ENCODE measurements at places on chromosomes 11 and 22.

DNA sequence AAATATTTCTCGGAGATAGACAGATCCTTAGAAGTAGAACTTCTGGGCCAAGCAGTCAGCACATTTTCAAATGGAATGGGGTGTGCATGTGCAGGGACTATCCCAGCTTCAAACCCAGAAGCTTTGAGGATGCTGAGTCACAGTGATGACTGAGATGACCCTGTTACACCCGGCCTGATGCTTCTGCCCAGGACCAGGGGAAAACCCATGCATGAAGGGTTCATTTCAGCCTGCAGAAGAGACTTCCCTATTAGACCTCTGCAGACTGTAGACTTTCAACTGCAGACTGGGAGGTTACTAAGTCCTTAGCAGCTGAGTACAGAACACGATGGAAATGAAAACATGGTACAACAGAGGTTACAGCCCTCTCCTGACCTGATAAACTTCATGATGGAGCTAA lies 3.6 kb upstream of the OR2AT4 start:
- DNase-seq: no peak

- peak; percentile 27 for DNase-seq
Measured at GRCh38 chr11:1077033-1077416, 2.4 kb downstream of the MUC2 start.

DNA sequence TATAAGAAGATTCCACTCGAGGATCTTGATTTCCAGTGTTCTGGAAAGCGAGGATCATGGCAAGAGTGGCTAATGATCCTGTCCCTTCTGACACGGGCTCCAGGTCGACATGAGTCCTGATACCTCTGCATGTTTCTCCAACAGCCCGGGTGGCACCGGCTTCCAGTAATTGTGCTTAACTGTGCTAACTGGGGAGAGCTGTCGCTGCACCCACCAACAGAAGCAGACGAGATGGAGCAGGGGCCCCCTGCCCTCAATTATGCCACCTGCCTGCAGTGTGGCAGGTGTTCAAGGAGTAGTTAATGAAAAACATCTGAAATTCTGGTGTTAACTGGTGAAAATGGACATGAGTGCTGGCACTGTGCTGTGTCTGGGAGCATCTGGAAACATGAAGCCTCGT lies 6.2 kb downstream of the MRPL21 start:
- no peak for DNase-seq

DNA sequence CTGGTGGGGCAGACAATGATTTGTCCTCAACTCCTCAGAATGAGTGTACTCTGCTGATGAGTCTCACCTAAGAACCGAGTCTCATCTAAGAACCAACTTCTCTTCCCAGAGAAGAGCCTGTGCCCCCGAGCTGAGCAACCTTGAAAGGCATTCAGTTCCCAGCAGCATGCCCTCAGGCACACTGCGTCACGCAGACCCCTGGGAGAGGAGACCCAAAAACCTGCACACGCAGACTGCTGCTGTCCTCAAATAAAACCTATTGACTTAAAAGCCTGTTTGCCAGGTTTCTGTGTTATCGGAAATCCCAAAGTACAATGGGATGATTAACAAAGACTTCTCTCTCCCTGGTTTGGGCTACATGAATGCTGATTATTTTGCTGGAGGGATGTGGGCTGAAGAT lies 121.2 kb downstream of the C11orf58 start:
- no peak for DNase-seq

DNA sequence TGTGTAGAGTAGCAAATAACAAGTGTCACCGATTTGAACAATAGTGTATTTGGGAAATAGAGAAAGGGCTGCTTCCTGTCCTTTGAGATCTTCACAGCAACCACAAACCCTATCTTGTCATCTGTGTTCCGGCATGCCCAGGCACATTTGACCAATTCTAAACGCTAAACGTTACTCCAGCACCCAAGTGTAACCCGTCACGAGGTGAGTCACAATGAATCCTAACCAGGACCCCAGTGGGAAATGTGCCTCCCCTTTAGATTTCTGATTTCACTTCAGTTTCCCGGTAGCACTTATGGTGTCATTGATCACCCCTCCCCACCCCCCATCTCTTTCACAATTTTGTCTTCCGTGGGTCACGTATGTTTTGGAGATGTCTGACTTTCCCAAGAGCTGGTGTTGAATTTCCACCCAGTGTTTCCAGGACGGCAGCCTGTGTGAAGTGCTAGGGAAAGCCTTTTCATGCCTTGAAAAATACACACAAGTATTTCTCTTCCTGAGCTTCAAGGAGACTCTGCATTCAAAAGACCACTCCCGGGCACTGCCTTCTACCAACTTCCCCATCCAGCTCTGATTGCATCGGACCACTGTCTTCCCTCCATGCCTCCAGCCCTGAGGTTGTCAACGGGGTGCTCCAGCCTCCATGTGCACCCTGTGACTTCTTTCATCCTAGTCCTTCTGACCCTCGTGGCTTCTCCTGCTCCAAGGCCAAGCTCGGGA lies 10.5 kb upstream of the C11orf24 start:
- DNase-seq: no peak

GRCh38 chr22:46933040-46933930 lies 170.8 kb downstream of the TBC1D22A start:
- DNase-seq: no peak

GRCh38 chr11:75524665-75525432 lies 892 bp downstream of the GDPD5 start:
- DNase-seq: no peak

DNA sequence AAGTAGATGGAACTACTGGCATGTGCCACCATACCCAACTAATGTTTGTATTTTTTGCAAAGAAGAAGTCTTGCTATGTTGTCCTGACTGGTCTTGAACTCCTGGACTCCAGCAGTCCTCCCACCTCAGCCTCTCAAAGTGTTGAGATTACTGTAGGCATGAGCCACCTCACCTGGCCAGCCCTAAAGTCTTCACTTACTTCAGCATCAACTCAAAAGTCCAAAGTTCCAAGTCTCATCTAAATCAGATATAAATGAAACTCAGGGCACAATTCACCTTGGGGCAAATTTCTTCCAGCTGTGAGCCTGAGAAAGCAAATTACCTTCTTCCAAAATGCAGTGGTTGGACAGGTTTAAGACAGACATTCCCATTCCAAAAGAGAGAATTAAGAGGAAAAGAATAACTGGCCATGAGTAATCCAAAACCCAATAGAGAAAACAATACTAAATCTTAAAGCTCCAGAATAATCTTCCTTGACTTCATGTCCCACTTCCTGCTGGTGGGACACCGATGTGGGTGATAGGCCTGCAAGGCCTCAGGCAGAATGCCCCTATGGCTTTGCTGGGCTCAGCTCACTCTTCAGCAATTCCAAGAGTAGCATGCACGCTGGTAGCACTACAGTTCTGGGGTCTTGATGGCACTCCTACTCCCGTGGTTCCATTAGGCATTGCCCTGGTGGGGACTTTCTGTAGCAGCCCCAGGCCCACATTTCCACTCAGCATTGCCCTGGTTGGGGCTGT lies 50.3 kb downstream of the TUG1 start:
- no peak for DNase-seq

GRCh38 chr11:64684357-64684756 lies 38.6 kb downstream of the NRXN2 start:
- DNase-seq: no peak

- DNase-seq: no peak
Measured at GRCh38 chr11:64976651-64977050, 4.7 kb upstream of the MAJIN start.

GRCh38 chr11:65593518-65594414 lies 1.8 kb downstream of the KCNK7 start:
- DNase-seq: no peak

DNA sequence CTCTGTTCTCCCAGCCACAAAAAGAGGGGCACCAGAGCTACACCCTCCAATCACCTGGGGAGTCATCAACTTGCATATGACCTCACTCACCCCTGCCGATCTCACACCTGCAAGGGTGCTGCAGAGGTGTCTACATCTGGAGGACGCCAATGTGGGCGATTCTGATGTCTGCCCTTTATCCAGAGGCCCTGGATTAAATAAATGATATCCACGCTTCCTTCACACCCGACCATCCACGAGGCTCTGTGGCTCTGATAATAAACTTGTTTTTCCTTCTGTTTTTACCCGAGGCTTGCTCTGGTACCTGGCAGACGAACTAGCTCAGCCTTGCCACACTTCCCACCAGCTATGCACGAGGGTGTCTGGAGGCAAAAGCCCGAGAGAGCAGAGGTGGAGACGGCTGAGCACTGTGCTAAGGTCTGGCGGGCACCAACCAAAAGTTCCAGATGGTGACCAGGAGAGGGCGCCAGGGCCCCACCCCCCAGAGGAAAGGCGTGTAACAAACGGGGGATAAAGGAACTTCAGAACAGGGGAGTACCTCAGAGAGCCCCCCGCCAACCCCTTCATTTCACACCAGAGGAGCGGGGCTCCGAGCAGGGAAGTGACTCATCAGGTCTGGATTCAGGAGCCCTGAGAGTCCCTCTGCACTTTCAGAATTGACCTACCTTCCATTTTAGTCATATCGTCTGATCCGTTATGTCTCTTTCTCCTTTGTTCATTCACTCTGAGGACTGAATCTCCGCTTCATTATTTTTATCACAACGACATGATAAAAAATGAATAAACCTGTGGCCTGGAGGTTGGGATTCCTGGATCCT lies 13.5 kb downstream of the SCN3B start:
- DNase-seq: peak; percentile 57

- DNase-seq: no peak
Measured at GRCh38 chr22:33109514-33110430, 51.6 kb upstream of the SYN3 start.

- no peak for DNase-seq
Measured at GRCh38 chr22:34950489-34950888, 115.5 kb upstream of the ISX start.

GRCh38 chr22:17738386-17739128 lies 35.7 kb downstream of the BID start:
- DNase-seq: no peak

DNA sequence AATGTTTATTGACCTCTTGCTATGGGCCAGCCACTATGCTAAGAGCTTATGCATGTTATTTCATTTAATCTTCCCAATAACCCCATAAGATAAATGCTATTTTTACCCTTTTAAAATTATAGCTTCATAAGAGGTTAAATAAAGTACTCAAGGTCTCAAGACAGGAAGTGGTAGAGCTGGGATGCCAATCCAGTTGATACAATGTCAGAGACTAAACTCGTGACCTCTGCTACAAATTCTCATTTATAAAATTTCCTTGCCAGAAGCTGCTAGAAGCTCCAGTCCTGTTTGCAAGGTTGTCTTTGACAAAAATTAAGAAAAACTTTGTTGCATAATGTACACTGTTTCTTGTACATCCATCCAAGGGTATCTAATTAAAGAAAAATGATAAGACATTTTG lies 265.9 kb upstream of the MPPED2 start:
- no peak for DNase-seq

GRCh38 chr11:34972892-34973291 lies 56.5 kb downstream of the PDHX start:
- DNase-seq: no peak

GRCh38 chr11:128269466-128269865 lies 317.9 kb downstream of the ETS1 start:
- no peak for DNase-seq

GRCh38 chr11:64553554-64554201 lies 37.3 kb upstream of the SLC22A12 start:
- DNase-seq: peak; percentile 63

- no peak for DNase-seq
Measured at GRCh38 chr11:77249427-77249826, 52.1 kb downstream of the GDPD4 start.

DNA sequence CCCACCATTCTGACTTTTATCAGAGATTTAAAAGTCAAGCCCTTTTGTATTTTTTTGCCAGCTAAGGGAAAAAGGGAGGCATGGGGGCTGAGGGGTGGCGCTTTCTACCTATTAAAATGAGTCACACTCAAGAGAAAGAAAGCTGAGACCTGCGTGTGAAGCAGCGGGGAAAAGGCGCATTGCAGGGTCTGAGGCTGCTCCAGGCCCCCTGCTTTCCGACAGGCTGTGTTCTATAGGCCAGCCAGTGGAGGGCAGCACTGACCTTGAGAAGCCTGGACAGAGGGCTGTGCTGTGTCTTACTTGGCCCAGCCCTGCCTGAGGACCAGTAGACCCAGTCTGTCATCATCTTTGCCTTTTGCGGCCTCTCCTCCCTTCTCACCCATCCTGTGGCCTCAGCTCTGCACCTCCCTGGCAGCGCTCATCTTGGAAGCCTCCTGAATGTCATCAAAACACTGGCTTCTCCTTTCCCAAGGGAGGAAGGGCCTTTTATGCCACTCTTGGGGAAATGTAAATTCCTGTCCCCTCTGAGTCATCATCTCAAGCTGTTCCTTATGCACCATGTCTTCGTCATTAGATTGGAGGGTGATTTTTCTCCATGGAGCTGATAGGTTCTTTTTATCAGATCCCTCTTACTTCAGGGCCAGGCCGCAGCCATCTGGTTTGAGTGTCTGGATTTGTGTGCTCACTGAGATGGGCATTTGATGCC lies 12.6 kb upstream of the MAPK8IP1 start:
- DNase-seq: peak; percentile 35

DNA sequence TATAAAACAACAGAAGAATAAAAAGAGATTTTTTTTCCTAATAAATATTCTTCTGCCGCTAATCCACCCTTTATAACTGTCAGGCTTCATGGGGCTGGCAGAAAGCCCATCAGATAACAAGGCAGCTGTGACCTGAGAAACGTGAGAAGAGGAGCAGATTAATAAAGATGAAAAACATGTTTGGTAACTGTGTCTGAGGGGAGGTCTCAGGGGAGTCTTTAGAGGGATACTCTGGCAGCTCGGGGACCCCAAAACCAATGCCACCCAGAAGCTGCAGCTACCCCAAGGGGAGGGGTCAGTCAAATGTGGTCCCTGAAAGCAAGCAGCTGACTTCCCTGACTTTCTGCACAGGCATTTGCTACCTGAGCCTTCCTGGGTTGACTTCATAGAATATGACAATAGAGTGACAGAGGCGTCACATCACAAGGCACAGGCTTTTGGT lies 48.4 kb upstream of the POU2AF1 start:
- no peak for DNase-seq

- peak; percentile 14 for DNase-seq
Measured at GRCh38 chr11:120134106-120134930, 3.6 kb downstream of the TRIM29 start.

GRCh38 chr11:114562166-114562916 lies 2.7 kb upstream of the NXPE1 start:
- DNase-seq: no peak

- peak; percentile 25 for DNase-seq
Measured at GRCh38 chr11:73995731-73996130, 13.1 kb upstream of the UCP2 start.

GRCh38 chr11:65422633-65423515 lies at the start of gene NEAT1:
Gene NEAT1 (plus strand): TSS chr11:65422798.
- DNase-seq: peak; percentile 95

GRCh38 chr11:110362971-110363509 lies 66.6 kb upstream of the RDX start:
- no peak for DNase-seq

All from activated CD4-positive, CD25-positive, alpha-beta regulatory T cell treated with anti-CD3 and anti-CD28 coated beads, Interleukin-2, amount 50 U/mL, for 72 hours (primary cell).